ENCODE measurements at places on chromosomes 6 and 20. TPM values are rescaled to one million over a fixed set of nuclear protein-coding genes. Genes with fewer than 3 reads are reported as not detected.

PHIP gene
- total RNA-seq: 36.0 TPM

DEFB124 gene
- total RNA-seq: not detected

SNX21 gene
- 0.96 TPM for total RNA-seq

HECA gene
- total RNA-seq: 47.3 TPM

KCNK5 gene
- 19.1 TPM for total RNA-seq

MOXD1 gene
- total RNA-seq: not detected

PTK6 gene
- 0.21 TPM for total RNA-seq

GLP1R gene
- total RNA-seq: not detected

GRIK2 gene
- total RNA-seq: not detected

CEP43 gene
- 35.6 TPM for total RNA-seq

TRIM15 gene
- not detected for total RNA-seq

LY6G6C gene
- not detected for total RNA-seq

NFATC2 gene
- total RNA-seq: 59.0 TPM

COL10A1 gene
- not detected for total RNA-seq

NRSN1 gene
- not detected for total RNA-seq

DBNDD2 gene
- total RNA-seq: 9.7 TPM

NOL4L gene
- 18.3 TPM for total RNA-seq

CYP39A1 gene
- not detected for total RNA-seq

MCHR2 gene
- not detected for total RNA-seq

NOL7 gene
- total RNA-seq: 56.6 TPM

VSTM2L gene
- total RNA-seq: not detected

TFAP2A gene
- total RNA-seq: 0.18 TPM

MOG gene
- total RNA-seq: not detected

ARFGEF3 gene
- 0.15 TPM for total RNA-seq

BPIFB2 gene
- not detected for total RNA-seq

SMAP1 gene
- total RNA-seq: 33.2 TPM

GJA1 gene
- total RNA-seq: not detected

EMILIN3 gene
- total RNA-seq: not detected

NCOA6 gene
- 29.5 TPM for total RNA-seq

PPP1R3G gene
- total RNA-seq: not detected

COL9A3 gene
- not detected for total RNA-seq

E2F1 gene
- total RNA-seq: 87.7 TPM

DDR1 gene
- 4.9 TPM for total RNA-seq

CAPN11 gene
- total RNA-seq: not detected

RPP40 gene
- 4.6 TPM for total RNA-seq

NR2E1 gene
- not detected for total RNA-seq

Data from activated CD8-positive, alpha-beta memory T cell treated with anti-CD3 and anti-CD28 coated beads, Interleukin-2, amount 10 ng/mL, durations not matched to agents 7 days and 5 days (primary cell).